GDM1 (cell line): ENCODE measurements at places on chromosomes 7 and 10.

- DNase-seq, result no peak
Measured at GRCh38 chr10:126930131-126930882, 25.1 kb downstream of the DOCK1 start.

- DNase-seq, result no peak
Measured at GRCh38 chr7:36279200-36279925, 110.3 kb upstream of the ANLN start.

DNA sequence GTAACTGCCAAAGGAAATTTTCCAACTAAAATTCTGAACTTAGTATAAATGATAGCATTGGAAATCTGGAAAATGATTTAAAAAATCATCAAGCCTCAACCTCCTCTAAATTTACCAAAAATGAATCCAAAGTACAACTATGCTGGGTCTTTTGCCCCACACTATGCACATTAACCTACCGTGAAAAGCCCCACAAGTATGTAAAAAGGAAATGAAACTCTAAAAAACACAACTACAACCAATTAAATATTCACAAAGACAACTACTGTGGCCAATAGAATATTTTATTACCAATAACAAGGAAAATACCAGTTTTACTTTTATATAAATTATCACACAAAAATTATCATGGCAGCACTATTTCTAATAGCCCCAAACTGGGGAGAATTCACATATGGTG lies 19.3 kb downstream of the EIF3A start:
- DNase-seq, result no peak

DNA sequence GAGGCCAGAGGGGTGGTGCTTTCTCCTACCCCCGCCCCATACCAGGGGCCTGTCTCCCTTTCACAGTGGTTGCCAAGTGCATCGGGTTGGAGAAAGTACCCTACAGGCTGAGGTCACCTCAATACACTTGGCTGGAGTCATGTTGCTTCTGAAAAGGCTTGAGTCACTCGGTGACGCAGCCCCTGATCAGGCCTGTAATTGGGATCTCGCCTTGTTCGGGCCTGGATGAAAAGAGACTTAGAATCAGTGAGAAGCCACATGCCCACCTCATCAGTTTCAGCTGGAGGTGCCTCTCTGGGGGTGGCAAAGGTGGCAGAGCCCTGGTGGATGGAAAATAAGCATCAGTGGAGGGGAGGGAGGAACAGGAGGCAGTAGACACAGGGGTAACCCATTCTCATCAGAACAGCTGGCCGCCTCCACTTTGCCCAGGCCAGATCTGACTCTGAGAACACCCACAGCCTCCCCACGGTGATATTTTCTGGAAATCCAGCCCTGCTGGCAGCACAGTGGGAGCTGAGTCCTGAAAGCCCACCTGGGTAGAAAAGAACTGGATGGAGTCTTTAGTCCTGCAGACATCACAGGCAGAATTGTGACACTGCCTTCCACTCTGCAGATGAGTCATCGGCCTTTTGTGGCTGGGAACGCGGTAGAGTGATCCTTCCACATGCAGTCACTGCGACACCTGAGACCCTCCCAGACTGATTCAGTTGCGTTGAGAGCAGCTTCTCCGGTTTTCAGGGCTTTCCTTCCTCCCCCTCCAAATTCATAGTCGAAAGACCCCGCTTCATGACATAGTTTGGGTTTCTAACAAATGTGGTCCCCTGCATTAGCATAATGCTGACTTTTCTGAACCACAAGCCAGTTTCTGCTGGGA lies 108.0 kb downstream of the GRK5 start:
- peak; percentile 7 for DNase-seq
